Progenitor cell of endocrine pancreas (in vitro differentiated cells): ENCODE measurements at places on chromosomes 7 and 10. TPM values are rescaled to one million over a fixed set of nuclear protein-coding genes. Genes with fewer than 3 reads are reported as not detected.

GRCh38 chr10:86674912-86675311 lies 6.6 kb downstream of the LDB3 start:
- H3K4me3 ChIP-seq = no peak overlapping the region
- H3K4me1 ChIP-seq = peaks cover 21% of the 10 kb centered on the region
- DNase-seq = no peak

DNA sequence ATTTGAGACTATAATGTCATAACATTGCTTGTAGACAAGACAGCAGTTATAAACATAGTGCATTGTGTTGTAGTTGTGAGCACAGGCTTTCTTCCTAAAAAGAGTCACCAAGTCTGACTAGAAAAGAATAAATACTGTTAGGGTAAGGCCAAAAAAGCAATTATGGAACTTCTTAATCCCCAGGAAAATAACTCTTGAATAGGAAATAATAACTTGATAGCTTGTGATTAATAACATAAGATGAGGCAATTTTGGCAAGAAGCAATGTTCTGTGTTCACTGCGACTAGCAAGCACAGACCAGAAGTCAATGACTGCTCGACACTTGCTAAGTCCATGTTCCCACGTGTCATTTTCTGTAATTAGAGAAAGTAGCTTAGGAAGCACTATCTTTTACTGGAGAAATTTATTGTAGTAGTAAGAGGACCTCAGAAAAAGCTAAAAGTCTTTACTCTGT lies 97.1 kb downstream of the AGMO start:
- H3K4me3 ChIP-seq = no peak overlapping the region
- H3K36me3 ChIP-seq = no peaks in the 10 kb centered on the region
- H3K27ac ChIP-seq = no peak overlapping the region
- H3K27me3 ChIP-seq = no peaks in the 10 kb centered on the region
- DNase-seq = no peak
- H3K4me1 ChIP-seq = no peaks in the 10 kb centered on the region

DNA sequence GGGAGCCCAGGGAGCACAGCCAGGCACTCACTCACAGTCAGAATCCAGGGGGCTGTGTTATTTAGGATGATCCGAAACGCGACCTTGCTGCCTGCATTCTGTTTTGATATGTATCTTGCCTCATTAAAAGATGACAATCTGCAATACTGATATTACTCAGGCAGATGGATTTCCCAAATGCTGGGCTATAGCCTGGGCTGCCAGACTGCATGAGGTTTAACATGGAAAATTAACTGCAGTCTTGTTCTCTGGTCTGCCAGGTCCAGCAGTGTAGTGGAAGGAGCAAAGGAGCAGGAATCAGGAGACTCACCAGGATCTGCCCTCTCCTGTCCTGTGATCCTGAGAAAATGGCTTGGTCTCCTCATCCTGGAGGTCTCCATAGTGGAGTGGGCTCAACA lies 258.1 kb downstream of the PAXIP1 start:
- peaks cover 1% of the 10 kb centered on the region for H3K4me1 ChIP-seq
- DNase-seq = no peak
- peaks cover 41% of the 10 kb centered on the region for H3K27me3 ChIP-seq
- no peaks in the 10 kb centered on the region for H3K36me3 ChIP-seq
- H3K27ac ChIP-seq = no peak overlapping the region

DNA sequence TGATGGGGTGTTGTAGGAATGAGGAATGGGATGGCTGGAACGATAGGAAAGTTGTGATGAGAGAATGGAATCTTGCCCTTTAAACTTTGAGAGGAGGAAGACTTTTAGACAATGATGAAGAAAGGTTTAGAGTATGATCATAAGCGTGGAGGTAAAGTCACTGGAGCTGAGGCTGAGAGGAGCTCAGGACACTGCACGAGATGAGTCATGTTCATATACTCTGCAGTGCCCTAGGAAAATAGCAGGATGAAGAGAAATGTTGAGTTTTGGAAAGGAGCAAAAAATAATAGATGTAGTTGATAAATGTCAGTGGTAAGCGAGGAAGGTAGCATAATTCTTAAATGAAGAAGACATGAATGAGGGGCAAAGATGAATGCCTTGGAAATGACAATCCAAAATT lies 28.3 kb upstream of the CUL1 start:
- no peak overlapping the region for H3K4me3 ChIP-seq
- H3K27ac ChIP-seq = no peak overlapping the region
- H3K4me1 ChIP-seq = no peaks in the 10 kb centered on the region
- no peak for DNase-seq

The EPDR1 gene
- 1.8 and 2.8 TPM in 2 replicates for total RNA-seq

The MYL10 gene
- not detected in 2 replicates for total RNA-seq
